ENCODE measurements at places on chromosomes 12 and 14.
A peak's percentile ranks its signal among the peaks of the same experiment; 100 is the strongest.

- no peak for DNase-seq
Observed at GRCh38 chr12:73973486-73973885, 564.1 kb upstream of the ATXN7L3B start.

- no peak for DNase-seq
Observed at GRCh38 chr12:87988534-87988933, 40.7 kb downstream of the C12orf50 start.

- peak; percentile 46 for DNase-seq
Observed at GRCh38 chr12:80422550-80422949, 21.5 kb upstream of the PTPRQ start.

DNA sequence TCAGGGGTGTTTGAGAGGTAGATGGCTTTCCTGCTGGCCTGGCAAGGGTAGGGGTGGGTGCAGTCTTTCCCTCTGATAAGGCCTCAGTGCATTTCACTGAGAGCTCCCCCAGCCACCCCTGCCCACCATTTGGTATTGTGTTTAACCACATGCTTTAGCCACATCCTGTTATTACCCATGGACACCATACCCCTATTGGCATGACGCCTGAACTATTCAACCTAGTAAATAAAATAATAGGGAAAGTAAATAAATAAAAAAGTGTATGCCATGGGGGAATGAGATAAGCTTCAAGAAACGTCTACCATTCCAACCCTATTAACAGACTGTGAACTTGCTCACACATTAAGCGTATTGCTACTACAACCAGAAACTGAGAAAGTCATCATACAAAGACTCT, 7.6 kb upstream of the LGR5 start:
- no peak for DNase-seq

GRCh38 chr14:78202976-78203375, 32.8 kb downstream of the NRXN3 start:
- peak; percentile 12 for DNase-seq

DNA sequence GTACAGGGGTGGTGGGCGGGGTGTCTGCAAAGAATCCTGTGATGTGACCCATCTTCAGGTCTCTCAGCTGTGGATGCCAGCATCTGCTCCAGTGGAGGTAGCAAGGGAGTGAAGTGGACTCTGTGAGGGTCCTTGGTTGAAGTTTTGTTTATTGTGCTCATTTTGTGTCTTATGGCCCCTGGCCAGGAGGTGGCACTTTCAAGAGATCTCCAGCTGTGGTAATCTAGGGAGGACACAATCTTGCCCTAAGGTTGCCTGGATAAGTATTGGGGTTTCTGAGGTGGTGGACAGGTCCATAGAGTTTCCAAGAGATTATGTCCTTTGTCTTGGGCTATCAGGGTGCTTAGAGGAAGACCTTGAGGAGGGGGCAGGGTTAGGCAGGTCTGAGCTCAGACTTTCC, 260.7 kb downstream of the CCDC59 start:
- no peak for DNase-seq

- no peak for DNase-seq
Observed at GRCh38 chr14:106228541-106229158, 702.3 kb downstream of the TMEM121 start.

- DNase-seq: no peak
Observed at GRCh38 chr12:28017873-28018255, 45.3 kb upstream of the PTHLH start.

Measured in trophoblast cell (in vitro differentiated cells and primary cell).